ENCODE measurements at places on chromosomes 7 and 10. TPM values are rescaled to one million over a fixed set of nuclear protein-coding genes. Genes with fewer than 3 reads are reported as not detected.

DNA sequence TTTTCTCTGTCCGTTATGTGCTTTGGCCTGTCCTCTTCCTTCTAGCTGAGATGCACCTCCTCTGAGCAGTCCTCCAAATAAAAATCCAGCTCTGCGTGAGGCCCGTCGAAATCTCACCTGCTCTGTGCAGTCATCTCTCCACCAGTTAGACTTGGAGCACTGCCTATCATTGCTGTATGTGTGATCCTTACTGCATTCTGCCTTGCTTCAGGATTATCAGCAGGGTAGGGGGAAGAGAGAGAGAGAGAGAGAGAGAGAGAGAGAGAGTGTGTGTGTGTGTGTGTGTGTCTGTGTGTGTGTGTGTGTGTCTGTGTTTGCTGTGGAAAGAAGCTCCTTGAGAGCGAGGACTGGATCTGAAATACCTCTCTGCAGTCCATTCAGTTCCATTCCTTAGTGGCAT, 129.4 kb downstream of the CCNY start:
- DNase-seq = no peak

- DNase-seq = peak; percentile 73
Observed at GRCh38 chr10:111281516-111281915, 204.7 kb downstream of the ADRA2A start.

GRCh38 chr7:13062631-13063030, 375.2 kb downstream of the ARL4A start:
- no peak for DNase-seq

FZD8 gene
- 189 TPM for total RNA-seq

FOXP2 gene
- 13.8 TPM for total RNA-seq

GBX1 gene
- not detected for total RNA-seq

TNPO3 gene
- total RNA-seq = 64.5 TPM

Data from endodermal cell (in vitro differentiated cells).